Stimulated activated CD4-positive, alpha-beta T cell treated with anti-CD3 and anti-CD28 coated beads, Interleukin-1b, Interleukin-23, amount 100 ng/mL, for 1 hour (primary cell): ENCODE measurements at places on chromosomes 7 and 10.

GRCh38 chr10:57218382-57218781 lies 857.3 kb upstream of the ZWINT start:
- no peak for DNase-seq

DNA sequence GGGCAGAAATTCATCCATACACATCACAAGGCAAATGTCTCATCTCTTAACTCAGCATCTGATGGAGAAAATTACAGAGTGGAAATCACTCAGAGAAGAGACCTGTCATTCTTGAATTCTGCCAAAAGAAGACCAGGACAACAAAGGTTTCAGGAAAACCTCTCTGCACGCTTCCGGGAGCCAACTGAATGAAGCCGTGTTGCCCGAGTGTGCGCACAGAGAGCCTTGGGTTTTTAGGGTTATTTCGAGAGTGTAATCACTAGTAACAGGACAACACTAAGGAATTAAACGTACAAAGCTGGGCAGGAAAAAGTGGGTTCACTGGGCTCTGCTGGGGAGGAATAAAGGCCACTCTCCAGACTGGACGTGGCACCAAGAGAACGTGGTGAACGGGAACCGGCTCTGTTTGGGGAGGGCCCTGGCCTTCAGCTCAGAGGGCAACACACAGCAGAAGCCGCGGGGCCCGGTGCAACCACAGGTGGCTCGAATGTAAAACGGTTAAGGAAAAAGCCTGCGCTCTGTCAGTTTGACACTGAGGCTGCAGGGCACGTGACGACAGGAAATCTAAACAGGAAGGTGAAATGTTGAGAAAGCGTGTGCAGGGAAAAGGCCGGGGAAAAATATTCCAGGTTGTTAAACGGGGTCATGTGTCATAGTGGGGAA lies 331.5 kb downstream of the DNAJB6 start:
- no peak for DNase-seq

- DNase-seq = no peak
Observed at GRCh38 chr10:20855398-20856038, 41.6 kb downstream of the NEBL start.

- DNase-seq = no peak
Observed at GRCh38 chr7:2640482-2640830, 8.7 kb downstream of the TTYH3 start.

DNA sequence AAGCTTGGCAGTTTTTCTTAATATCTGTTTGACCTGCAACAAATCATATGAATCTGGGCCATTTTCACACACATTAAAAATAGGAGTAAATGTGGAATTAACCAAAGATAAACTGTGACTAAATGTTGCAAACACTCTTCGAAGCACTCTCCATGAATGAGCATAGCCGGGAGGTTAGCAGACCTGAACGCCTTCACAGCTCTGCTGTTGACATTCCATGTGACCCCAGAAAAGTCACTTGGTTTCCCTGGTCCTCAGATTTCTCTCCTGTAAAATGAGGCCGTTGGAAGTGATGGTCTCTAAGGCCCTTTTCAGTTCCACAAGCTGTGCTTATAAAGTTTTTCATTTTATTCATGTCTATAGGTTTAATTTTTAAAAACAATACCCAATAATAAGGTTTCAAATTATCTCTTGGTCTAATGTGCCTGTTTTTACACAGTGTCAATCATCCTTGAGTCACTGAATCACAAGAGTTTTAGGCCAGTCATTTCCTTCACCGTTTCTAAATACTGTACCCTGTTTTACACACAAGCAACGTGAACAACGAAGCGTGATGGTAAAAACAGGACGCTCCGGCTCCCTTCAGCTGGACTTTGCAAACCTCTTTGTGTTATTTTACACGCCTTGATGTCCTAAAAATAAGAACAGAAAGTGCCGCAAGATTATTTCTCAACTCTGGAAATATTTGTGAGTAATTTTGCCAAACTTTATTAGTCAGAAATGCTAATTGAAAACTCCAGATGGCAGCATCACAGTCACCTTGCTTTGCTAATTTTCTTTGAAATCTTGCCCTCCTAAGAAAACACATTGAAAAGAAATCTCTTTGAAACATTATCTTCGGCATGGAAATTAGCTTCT lies 38.6 kb upstream of the MET start:
- no peak for DNase-seq

DNA sequence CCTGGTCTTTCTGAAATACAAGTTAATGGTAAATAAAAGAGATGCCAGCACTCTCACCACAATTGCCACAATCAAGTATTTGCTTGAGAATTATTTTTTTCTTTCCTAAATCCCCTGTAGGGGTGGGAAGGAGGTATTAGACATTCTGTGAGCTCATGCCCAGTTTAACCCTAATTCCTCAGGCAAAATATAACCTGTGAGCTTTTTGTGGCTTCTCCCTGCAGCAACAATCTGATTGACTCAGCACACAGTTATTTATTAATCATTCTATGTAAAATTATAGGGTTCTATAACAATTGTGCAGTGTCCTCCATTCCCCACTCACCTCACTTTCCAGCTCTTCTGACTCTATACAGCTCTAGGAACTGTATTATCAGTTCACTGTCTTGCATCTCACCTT lies 66.3 kb downstream of the GLI3 start:
- no peak for DNase-seq

DNA sequence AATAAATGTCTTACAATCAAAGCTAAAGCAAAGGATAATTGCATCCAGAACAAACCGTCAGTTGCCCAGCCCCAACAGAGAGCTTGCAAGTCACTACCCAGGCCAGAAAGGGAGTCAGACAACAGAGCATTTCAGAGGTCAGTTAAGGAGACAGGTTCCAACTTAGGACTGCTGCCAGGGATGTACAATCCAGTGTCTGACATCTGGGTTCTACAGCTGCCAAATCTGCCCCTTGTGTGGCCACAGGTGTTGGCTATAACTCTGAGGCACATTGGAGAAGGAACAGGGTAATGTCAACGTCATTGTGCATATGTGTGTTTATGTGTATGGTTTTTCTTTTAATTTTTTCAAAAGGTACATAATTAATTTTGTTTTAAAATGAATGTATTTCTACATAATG lies 85.2 kb upstream of the GLCCI1 start:
- no peak for DNase-seq

DNA sequence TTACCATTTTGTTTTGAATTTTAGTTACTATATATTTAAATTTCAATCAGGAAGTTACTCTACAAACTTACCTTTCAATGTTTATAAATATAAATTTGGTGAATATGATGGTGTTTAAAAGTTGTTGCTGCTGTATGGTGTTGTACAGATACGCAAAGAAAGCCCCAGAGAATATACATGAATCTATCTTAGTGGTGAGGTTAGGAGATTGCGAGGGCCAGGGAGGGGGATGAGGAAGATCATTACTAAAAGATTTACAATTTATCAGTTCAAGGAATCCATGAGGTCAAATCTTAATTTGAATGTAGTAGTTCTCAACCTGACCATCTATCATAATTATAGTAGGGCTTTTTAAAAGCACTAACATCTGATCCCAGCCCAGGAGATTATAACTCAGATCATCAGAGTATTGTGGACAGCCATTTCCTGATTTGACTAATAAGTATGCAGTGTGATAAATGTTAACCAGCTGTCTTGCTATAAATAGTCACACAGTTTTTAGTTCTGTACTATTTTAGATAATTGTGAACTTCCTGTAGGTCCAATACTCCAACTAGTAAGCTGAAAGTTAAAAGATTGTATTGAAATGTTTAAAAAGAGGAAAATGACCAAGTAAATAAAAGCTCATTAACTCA lies 23.6 kb downstream of the FAM3C start:
- no peak for DNase-seq

- no peak for DNase-seq
Observed at GRCh38 chr7:5681979-5682546, 99.4 kb downstream of the RNF216 start.

GRCh38 chr7:20932785-20933527 lies 146.3 kb upstream of the SP8 start:
- no peak for DNase-seq

- DNase-seq = no peak
Observed at GRCh38 chr7:13055732-13056368, 368.4 kb downstream of the ARL4A start.

DNA sequence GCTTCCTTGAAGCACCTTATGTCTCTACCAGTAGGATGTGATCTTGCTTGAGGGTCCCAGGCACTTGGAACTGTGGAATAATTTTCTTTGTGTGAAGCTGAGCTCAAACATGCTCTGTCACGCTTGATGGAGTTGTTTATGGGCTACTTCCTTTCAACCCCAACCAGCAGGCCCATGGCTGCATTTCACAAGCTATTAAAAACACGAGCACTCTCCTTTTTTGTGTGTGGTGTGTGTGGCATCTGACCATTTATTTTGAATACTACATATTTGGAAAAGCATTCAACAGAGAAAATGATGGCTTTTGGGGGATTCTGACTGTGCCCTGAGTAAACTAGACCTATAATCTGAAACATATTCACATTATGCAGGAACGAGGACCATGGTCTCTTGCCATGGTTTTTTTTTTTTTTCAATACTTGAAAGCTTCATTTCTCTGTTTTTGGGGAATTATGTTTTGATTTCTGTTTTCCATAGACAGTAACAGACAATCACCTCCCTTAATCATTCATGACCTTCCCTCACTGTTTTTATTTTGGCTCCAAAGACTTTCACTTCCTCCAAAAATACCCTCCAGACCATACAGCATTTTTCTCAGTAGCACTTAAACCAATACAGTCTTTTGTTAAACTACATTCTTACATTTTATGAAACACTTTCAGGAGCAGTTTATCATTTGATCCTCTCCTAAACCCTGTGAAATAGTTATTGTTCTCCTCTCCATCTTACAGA lies 233.6 kb upstream of the BMPER start:
- no peak for DNase-seq

GRCh38 chr7:123581162-123581459 lies 20.5 kb upstream of the ASB15 start:
- DNase-seq = no peak

- DNase-seq = no peak
Observed at GRCh38 chr7:131972251-131972650, 415.8 kb upstream of the PODXL start.

GRCh38 chr10:84047258-84048010 lies 91.9 kb upstream of the GHITM start:
- no peak for DNase-seq

DNA sequence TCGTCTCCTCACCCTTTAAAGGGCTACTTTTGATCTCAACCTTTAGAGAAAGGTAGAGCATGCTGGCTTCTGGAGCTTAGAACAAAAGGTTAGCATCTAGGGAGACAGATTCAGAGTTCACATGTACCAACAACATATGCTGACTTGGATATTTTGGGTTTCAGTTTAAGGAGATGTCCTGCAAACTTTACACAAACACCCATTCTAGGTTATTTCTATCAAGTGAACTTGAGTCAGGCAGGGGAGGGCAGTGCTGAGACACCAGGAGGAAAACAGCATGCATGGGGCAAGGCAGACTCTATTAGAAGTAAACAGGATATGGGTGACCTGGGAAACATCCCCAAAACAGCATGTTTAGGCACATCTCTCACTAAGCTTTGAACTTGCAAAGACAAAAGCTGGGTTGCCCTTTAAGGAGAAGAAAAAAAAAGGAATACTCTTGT lies 43.8 kb downstream of the ARL4A start:
- no peak for DNase-seq
